ENCODE measurements at places on chromosomes 7 and 10.
A peak's percentile ranks its signal among the peaks of the same experiment; 100 is the strongest.

- no peak for DNase-seq
Observed at GRCh38 chr7:70263471-70264255, 665.4 kb downstream of the AUTS2 start.

- DNase-seq: no peak
Observed at GRCh38 chr10:132410779-132411532, 14.0 kb downstream of the PWWP2B start.

- DNase-seq: no peak
Observed at GRCh38 chr10:114575417-114576131, 82.5 kb downstream of the ABLIM1 start.

DNA sequence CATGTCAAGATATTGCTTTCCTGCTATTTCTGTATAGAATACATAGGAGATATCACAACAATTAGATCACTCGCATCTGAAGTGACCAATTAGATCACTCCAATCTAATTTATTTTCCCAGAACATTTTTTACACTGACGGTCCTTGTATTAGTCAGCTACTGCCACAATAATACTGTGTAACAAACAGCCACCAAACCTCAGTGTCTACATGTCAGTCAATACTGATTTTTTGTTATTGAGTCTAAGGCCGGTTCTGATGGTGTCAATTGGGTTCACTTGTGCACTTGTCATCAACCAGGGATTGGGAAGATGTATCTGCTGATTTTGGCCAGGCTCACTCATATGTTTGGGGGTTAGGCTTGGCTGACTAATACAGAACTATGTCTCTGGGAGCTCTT lies 275.9 kb upstream of the NFE2L3 start:
- no peak for DNase-seq

DNA sequence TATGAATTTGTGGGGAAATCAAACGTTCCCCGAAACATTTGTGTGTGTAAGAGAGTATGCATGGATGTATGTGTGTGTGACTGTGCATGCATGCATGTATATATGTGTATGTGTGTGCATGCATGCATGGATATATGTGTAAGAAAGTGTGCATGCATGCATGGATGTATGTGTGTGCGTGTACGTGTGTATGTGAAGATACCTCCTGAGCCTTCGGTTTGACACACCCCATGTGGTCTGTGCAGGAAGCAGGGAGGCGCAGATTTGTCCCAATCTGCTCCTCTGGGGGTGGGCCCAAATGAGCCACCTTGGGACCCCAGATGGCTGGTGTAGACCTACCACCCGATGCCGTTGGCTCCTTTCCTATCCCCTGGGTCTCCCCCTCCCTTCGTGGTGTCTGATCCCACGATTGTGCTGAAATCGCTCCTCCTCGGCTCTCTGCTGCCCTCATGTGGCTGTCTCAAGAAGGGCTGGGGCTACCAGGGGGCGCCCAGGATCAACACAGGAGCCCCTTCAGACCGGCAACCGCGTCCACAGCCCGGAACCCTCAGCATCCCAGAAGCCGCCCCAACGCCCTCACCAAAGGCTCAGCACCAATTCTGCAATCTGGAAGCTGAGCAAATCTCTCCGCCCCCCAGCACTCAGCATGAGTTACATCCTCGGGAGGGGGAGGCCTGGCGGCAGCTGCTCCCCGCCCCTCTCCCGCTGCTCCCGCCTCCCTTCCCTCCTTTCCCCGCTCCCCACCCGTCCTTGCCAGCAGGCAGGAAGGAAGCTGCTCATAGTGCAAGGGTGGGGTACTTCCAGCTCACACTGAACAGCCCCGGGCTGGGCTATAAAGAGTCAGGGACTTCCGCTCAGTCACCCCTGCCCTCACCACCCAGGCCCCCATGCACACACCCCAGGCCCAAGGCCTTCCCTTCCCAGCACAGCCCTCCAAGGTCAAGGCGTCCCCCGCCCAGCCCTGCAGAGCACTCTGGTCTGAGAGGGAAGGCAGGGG lies 2.3 kb upstream of the NOS3 start:
- DNase-seq: no peak

DNA sequence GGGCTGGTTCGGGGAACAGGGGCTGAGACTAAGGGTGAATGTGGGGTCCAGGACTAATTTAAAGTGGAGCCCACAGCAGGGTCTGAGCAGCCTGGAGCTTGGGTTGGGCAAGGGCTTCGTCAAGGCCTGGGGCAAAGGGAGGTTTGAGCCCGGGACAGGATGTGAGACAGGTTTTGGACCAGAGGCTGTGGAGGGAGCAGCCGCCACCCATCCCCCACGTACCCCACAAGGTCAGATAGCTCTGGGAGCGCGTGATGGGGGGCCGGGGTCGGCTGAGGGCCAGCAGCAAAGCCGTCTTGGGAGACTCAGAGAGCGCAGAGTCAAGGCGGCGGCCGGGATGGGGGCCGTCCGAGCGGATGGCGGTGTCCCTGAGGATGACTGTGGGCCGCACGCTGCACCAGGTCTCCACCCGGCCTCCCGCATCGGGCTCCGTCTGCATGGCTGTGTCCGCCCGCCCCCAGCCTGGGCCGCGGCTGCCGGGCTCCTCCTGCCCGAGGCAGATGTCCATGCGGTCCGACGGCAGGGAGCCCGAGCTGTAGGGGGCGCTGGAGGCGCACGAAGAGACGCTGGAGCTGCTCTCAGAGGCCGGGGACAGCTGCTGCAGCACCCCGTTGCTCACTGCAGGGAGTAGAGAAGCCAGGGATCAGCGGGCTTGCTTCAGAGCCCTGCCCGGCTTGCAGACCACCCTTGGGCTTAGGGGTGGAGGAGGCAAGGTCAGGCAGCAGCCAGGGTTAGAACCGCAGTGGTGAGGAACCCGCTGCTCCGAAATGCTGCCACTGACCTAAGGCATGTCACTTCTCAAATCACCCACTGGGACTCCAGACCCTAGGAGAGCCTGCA lies 12.1 kb downstream of the PDZD7 start:
- peak; percentile 84 for DNase-seq

GRCh38 chr7:93013446-93014061 lies 104.2 kb downstream of the SAMD9 start:
- no peak for DNase-seq

GRCh38 chr10:27399871-27400270 lies 104.2 kb upstream of the RAB18 start:
- DNase-seq: no peak

Measured in smooth muscle cell of the brain vasculature (primary cell).